GM23338 (cell line): ENCODE measurements at places on chromosomes 3 and 15.

DNA sequence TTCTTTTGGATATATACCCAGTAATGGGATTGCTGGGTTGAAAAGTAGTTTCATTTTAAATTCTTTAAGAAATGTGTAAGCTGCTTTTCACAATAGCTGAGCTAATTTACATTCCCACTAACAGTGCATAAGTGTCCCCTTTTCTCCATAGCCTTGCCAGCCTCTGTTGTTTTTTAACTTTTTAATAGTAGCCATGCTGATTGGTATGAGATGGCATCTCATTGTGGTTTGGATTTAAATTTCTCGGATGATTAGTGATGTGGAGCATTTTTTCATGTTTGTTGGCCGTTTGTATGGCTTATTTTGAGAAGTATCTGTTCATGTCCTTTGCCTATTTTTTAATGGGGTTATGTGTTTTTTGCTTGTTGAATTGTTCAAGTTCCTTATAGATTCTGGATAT, 444.3 kb upstream of the ATP11B start:
- DNase-seq: no peak

- no peak for DNase-seq
These were observed 29.9 kb downstream of the CGGBP1 start for GRCh38 chr3:88028876-88029275.

DNA sequence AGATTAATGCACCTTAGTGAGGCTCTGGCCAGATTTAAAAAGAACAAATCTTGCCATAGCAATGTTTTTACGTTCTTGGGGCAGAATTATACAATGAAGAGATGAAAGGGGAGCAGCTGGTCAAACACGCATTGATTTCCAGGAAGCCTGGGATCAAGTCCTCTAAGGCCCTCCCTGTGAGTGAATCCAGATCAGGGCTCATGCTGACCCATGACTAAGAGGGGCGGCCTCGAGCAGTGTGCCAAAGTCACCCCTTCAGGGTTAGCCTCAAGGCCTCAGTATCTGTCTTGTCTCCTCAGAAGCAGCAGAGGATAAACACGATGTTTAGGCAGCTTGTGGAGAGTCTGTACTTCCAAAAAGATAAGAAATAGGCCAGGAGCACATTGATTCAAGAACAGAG, 9.3 kb upstream of the RBP1 start:
- DNase-seq: no peak

- DNase-seq: peak; percentile 81
These were observed 1.8 kb downstream of the SMAD3 start for GRCh38 chr15:67066959-67067853.

DNA sequence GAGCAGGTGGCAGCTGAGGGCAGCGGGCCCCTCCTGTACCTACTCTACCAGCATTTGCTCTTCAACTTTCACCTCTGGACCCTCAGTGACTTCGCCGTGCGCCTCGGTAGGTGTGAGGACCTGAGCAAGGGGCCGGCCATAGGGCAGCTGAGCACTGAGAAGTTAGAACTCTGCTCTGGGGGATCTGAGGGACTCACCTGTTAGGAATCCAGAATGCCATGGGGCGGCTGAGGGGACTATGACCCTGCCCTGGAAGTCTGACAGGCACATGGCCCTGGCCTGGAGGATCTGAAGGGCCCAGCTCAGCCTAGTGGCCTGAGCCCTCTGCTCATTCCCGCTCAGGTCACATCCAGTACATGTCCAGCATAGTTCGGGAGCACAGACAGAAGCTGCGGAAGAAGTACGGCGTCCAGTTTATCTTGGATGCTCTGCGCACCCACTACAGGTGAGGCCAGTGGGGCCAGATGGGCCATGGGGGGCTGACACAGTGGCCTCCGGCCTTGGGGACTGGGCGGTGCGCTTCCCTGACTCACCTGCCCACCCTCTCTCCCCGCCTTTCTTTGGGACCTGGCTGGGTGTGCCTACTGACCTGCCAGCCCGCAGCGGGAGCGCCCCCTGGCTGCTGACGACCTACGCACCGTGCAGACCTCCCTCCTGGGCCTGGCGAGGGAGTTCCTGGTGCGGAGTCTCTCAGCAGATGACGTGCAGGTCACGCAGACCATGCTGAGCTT, 18.8 kb downstream of the NBEAL2 start:
- peak; percentile 93 for DNase-seq

GRCh38 chr15:78411061-78411460, 27.0 kb upstream of the IREB2 start:
- no peak for DNase-seq

DNA sequence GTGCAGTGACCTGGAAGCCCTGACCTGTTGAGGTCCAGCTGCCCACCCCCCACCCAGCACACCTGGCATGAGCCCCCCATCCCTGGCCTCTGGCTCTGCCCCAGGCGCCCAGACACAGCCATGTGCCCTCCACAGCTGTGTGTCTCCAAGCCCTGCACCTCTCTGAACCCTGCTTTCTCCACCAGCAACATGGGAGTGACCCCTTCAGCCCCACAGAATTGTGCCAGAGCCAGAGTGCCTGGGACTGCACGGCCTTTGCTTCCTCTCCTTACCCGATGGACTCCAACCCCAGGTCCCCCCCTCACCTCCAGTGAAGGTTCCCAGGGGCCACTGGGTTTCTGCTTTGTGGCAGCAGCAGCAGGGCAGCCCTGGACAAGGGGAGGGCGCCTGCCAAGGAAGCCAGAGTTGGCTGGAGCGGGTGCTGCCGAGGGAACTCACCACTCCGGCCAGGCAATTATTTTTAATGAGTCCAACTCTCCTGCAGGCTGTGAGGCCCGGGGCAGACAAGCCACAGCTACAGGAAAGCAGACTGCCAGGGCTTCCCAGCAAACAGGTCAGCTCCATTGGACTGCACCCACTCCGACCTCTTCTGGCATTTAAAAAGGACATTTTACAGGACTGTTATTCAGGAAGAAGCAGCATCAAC, 24.1 kb downstream of the PRR20G start:
- DNase-seq: no peak

DNA sequence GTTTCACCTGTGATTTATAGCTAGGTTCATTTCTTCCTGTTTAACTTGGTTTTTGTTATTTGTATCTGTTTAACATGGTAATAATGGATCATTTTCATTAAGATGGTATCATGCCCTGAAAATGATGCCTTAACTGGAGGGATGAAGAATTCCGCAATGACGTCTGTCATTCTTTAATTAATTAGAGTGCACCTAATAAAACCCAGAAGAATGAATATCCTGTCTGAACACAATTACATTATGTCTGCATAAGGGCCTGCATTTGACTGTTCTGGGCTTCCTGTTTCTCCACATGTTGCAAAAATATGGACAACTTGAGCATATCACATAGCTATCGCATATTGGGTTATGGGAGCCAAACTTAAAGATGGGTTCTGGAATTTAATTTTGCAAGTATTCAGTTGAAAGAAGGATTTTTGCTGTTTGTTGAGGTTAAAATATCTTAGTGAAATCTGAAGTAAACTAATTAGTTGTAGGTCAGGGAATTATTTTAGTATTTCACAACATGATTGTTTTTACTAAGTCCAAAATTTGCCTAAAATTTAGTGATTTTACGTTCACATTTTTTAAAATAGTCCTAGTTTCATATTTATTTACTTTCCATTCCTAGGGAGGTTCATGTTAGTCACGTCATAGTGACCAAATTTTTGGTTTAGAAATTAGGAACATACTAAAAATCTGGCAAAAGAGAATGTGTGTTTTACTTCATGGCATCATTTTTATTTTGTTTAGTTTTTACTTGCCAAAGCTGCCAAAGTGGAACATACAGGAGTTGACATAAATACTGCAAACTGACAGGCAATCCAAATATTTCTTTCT, 321.0 kb upstream of the TGFBR2 start:
- no peak for DNase-seq

GRCh38 chr3:87413814-87414213, 137.4 kb upstream of the POU1F1 start:
- no peak for DNase-seq

DNA sequence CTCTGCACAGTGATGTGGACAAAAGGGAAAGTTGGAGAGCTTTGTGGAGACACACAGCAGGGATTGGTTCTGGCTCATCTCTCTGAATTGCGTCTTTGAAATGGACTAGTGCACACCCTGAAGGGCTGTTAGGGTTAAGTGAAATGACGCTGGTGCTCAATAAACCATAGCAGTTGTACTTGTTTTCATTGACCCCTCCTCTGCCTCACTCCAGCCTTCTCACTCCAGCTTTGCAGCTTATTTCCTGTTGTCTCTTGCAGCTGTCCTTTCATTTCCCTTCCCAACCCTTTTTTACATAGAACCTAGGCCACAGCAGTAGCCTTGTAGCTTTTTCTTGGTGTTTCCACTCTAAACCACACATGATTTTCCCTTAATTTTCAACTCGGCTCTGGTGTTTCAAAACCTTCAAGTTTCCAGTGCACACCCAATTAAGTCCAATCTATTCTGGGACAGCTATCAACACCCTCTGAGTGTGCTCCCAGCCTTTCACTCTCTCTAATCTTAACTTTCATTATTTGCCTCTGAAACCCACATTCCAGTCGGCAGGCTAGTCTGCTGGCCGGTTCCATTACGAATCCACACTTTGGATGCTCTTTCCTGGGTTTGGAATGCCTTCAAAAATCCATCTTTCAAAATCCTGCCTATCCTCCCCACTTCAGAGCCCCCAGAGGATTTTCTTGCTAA, 6.4 kb downstream of the C3orf52 start:
- peak; percentile 50 for DNase-seq

DNA sequence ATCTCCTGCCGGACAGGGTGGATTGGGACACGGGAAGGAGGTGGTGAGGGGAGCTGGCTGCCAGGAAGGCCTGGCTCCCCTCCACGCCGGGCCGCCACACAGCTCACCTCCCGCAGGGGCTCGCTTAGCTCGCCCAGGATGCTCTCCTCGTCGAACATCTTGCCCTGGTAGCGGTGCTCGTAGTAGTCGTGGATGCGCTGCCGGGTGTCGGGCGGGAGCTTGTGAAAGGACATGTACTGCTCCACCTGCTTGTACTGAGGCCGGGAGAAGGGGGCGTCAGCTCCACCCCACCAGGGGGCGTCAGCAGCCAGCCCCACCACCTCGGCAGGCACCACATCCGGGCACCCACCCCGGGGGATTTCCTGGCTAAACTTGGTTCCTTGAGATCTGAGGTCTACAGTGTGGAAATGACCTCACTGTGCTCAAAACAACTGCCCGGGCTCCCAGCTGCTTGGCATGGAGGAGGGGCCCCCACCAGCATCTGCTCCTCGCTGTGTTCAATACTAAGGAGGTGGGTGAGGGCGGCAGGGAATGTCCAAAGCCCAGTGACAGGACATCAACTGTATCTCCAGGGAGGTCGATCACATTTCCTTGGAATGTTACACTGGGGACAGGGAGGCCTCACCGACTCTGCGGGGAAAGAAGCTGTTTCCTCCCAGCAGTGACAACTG, 43.4 kb downstream of the HCN4 start:
- DNase-seq: peak; percentile 46

GRCh38 chr3:149428087-149428486, 46.4 kb upstream of the TM4SF4 start:
- no peak for DNase-seq

- peak; percentile 14 for DNase-seq
These were observed 48.1 kb downstream of the NTRK3 start for GRCh38 chr15:88208396-88208795.

DNA sequence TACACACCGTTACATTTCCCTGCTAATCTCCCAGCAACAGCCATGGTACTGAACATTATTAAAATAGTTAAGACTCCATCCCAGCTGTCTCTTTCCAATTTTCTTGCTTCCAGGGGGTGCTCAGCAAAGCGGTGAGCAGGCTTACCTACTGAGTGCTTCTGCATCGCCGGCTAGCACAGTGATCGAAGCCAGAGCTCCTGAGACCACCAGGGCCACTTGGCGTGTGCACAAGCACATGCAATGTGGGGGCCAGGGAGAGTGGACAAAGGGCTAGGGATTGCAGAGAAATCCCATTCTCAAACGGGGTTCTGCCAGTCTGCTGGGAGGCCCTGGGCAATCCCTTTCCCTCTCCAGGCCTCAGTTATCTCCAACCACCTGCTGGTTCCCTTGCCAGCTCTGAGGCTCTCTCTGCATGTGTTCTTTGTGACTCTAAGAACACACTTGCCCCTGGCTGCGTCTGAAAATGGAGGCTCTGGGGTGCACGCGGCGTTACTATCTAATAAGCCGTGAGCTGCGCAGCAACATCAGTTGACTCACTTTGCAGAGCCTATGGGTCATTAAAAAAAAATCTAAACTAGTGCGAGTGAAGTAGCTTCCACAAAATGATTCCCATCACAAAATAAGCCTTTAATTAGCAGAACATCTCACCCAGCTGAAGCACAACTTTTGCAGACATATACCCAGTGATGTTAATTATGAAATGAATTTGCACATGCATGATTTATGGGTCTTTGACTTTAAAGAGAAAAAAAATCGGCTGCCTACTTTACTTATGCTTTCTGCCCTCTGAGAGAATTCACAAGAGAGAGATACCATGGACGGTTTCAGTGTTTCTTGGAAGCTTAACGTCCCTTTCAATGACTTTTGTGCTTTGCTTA, 271.5 kb downstream of the TLE3 start:
- DNase-seq: no peak

DNA sequence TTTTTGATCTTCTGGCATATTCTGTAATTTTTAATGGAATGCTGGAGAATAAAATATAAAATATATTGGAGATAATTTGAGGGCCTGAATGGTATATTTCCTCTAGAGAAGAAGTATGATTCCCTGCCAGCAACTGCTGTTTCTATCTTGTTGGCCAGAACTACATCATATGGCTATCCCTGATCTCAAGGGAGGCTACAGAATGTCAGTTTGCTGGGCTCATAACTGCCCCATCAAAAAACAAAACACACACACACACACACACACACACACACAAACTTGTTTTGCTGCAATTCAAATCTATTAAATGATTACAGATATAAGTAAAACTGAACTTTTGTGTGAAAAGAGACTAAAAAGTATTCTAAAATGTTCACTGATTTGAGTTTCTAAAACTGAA, 51.0 kb downstream of the RASA2 start:
- no peak for DNase-seq

DNA sequence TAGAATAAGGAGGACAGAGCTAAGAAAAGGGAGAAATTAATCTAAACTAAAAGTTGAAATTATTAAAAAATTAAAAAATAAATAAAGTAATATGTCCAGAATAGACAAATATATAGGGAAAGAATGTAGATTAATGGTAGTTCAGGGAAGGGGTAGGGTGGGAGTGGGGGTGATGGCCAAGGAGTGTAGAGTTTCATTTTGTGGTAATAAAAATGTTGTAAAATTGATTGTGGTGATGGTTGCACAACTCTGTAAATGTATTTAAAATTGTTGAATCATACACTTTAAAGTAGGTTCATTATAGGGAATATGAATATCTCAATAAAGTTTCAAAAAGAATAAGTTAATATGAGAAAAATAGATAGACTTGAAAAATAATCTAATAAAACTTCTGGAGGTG, 21.0 kb upstream of the FNDC3B start:
- no peak for DNase-seq

- DNase-seq: no peak
These were observed 46.0 kb downstream of the RBM15B start for GRCh38 chr3:51436998-51437639.

DNA sequence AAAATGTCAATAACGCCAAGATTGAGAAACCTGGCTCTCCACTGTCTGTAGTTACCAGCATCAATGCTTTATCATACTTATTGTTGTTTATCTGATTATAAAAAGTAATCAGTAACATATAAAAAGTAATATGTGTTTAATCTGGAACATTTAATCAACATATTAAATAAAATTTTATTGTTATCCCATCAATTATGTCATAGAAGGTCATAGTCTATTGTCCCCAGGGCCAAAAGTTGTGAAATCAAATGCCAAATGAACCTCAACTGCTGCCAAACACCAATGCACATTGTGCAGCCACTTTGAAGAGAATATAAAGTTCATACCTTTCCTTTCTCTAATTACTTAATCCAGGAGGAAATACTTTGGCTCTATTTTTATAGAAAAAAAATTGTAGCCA, 106.6 kb downstream of the EOMES start:
- DNase-seq: no peak
